Large intestine (tissue), 12 donors: ENCODE measurements at places on chromosomes 12 and 14. TPM values are rescaled to one million over a fixed set of nuclear protein-coding genes. Genes with fewer than 3 reads are reported as not detected.

GRCh38 chr14:92040431-92041051, 682 bp upstream of the TRIP11 start:
- H3K4me1 ChIP-seq = peaks cover 5% of the 10 kb centered on the region
- peak; percentile 24 for DNase-seq
- no peaks in the 10 kb centered on the region for H3K27me3 ChIP-seq
- no peaks in the 10 kb centered on the region for H3K36me3 ChIP-seq
- peak overlapping the region; percentile 88 for H3K4me3 ChIP-seq

- H3K36me3 ChIP-seq = no peaks in the 10 kb centered on the region
- no peaks in the 10 kb centered on the region for H3K27me3 ChIP-seq
- DNase-seq = no peak
- no peaks in the 10 kb centered on the region for H3K4me1 ChIP-seq
- H3K27ac ChIP-seq = no peak overlapping the region
- H3K4me3 ChIP-seq = no peak overlapping the region
Measured at GRCh38 chr14:35897616-35898111, 71.5 kb downstream of the BRMS1L start.

DNA sequence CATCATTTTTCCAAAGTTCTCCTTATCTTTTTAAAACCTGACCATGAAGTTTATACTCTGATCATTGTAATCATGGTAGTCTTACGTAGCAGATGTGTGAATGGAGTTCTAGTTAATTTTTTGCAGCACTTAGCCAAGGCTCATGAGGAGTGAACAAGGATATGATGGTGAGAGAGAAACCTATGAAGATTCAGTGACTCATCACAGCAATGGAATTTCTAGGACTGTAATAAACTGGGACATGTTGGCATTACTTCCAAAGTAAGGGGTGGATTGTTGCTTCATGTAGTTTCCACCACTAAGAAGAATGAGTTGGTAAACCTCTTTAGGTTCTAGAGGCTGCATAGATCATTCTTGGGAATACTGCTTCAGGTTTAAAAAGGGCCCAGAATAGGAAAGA, 102.7 kb downstream of the LRRIQ1 start:
- no peaks in the 10 kb centered on the region for H3K27me3 ChIP-seq
- no peak for DNase-seq
- H3K27ac ChIP-seq = no peak overlapping the region
- no peaks in the 10 kb centered on the region for H3K36me3 ChIP-seq
- H3K4me1 ChIP-seq = no peaks in the 10 kb centered on the region
- H3K4me3 ChIP-seq = no peak overlapping the region

DNA sequence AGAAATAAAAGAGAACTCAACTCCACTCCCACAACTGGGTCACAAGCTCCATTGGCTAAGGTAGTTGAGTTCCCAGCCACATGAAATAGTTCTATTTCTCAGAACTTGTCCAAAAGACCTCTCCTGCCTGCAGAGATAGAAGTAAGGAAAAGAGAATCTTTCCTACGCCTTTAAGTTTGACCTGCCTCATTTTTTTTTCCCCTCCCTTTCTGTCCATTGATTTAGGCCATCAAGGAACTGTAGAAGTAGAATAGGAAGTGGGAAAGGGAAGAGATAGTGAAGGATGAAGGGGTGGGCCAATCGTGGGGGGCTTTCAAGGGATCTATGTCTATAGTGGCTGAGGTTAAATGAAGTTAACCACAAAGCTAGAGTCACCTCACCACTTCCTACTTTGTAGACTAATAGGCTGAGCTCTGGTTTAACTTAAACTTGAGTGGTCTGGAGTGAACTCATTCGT, 13.9 kb upstream of the NUDT4 start:
- no peaks in the 10 kb centered on the region for H3K36me3 ChIP-seq
- H3K27me3 ChIP-seq = no peaks in the 10 kb centered on the region
- no peak overlapping the region for H3K27ac ChIP-seq
- no peak overlapping the region for H3K4me3 ChIP-seq

DNA sequence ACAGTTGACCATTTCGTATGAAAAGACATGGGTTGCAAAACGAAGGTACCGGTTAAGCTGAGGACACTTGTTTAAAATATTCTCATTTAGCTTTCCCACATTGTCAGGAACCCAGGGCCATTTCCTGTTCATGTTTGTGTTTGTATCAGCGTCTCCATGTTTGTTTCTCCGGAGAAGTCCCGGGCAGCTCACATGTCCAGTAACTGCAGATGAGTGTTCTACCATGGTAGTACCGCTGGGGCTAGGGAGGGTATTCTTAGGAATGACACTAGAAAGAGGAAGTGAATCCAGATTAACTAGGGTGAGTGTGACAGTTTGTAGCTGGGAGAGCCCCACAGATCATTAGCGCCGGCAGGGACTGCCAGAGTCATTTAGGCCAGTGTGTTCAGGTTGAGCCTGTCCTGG, 50.0 kb upstream of the EVL start:
- no peaks in the 10 kb centered on the region for H3K36me3 ChIP-seq
- peak overlapping the region; percentile 70 for H3K27ac ChIP-seq
- no peak overlapping the region for H3K4me3 ChIP-seq
- H3K4me1 ChIP-seq = peaks cover 60% of the 10 kb centered on the region
- DNase-seq = no peak

Gene ARHGEF25
- 17.8 TPM for polyA plus RNA-seq

Gene PTPRQ
- polyA plus RNA-seq = 1.1 TPM
